ENCODE measurements at places on chromosomes 3 and 15. TPM values are rescaled to one million over a fixed set of nuclear protein-coding genes. Genes with fewer than 3 reads are reported as not detected.

- no peak for DNase-seq
Measured at GRCh38 chr3:58009749-58010535, 1.7 kb downstream of the FLNB start.

GRCh38 chr3:66390013-66390412 is 110.8 kb downstream of the LRIG1 start:
- DNase-seq = no peak

The ZNF662 gene
- total RNA-seq = 7.6 TPM

GRCh38 chr3:127951276-127951675 is 36.2 kb downstream of the KBTBD12 start:
- DNase-seq = no peak

GRCh38 chr3:152662157-152662556 is 172.8 kb upstream of the P2RY1 start:
- no peak for DNase-seq

All from right cardiac atrium (tissue), 5 donors.